ENCODE measurements at places on chromosomes 7 and 10.

DNA sequence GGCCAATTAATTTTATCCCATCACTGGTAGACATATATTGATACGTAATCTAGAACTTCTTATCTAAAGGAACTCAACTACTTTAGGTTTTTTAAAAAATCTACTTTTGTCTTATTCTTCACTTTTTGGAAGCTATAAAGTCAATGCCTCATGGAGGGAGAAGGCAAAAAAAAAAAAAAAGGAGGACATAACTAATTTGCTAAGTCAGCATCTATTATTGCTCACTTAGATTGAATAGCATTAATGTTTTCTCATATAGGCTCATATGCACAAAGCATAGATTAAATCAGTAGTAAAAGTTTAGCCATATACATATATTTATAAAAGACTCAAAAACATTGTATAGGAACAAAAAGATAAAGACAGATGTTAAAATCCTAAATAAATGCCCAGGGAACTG is 179.3 kb upstream of the DGKB start:
- DNase-seq: no peak

DNA sequence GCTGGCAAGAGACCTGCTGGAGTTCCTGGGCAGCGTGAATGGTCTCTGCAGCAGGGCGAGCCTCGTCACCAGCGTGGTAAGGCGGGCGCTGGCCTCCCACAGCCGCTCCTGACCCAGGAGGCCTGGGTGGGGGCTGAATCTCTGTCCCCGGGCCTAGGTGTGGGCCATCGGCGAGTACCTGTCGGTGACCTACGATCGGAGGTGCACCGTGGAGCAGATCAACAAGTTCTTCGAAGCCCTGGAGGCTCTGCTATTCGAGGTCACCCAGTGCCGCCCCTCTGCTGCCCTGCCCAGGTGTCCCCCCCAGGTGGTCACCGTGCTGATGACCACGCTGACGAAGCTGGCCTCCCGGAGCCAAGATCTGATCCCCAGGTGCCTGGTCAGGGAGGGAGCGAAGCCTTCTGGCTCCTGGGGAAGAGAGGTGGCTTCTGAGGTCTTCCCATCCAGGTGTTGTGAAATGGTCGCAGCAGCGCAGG is 15.1 kb downstream of the AP5Z1 start:
- DNase-seq: no peak

DNA sequence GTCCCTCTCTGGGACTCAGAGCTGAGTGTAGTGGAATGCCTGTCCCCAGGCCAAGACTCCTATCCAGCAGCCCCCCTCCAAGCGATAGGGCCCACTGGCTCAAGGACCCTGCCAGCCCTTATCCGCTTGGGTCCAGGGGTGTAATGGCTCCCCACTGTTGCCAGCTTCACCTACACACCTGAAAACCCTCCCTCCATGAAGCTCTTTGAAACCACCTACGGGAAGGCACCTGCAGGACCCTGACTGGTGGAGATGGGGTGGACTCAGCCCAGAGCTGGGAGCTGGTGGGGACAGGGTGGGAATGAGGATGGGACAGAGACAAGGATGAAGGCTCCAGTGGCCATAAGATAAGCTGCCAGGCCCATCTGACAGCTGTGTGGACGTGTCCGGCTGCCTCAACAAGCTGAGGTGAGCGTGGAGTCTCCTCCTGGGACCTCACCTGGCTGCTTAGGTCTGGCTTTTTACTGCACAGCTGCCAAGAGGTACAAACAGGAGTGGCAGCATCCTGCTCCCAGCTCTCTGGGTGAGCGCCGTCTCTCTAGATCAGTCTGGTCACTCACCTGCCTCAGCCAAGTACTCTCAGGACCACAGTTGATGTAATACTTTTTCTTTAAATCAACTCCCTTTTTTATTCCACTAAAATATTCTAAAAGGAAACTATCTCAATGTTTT is 41.9 kb downstream of the DRGX start:
- DNase-seq: no peak

DNA sequence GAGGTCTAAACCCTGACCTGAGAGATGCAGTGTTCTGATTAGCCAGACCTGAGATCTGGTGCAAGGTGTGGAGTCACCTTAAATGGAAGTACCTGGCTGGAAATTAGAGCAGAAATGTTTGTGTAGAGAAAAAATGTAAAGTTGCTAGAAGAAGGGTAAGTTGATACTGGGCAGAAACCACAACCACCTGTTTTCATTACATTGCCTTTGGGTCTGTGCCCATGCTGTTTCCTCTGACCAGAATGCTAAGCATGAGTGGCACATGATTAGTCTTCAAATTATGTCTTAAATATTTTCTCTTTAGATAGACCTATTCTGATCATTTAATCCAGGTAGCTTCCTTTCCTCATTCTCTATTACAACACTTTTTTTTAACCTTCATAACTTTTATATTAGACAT is 69.0 kb downstream of the CASD1 start:
- no peak for DNase-seq

DNA sequence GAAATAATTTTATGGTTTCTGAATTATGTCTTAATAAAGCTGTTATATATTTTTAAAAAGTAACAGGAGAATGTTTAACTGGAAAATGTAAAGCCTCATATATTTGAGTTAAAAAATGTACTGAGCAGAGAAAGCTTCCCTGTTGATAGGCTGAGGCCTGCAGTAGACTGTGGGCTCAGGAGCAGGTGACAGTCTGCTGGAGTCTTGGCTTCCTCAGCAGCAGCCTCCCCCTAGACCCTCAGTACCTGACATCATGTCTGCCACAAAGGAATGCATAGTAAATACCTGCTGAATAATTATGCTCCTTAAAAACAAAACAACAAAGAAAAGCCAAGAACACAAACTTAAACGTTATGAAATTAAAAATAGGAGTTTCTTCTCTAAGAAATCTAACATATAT is 73.9 kb upstream of the NOBOX start:
- no peak for DNase-seq

- no peak for DNase-seq
Observed at GRCh38 chr10:121033366-121033765, 182.2 kb downstream of the WDR11 start.

DNA sequence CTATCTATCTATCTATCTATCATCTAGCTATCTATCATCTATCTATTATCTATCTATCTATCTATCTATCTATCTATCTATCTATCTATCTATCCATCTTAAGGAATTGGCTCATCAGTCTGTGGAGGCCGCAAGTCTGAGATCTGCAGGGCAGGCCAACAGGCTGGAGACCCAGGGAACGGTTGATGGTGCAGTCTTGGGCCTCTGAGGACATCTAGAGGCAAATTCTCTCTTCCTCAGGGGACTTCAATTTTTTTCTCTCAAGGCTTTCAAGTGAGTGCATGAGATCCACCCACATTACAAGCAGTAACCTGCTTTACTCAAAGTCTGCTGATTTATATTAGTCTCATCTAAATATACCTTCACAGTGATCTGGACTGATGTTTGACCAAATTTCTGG is 197.0 kb downstream of the GLRX3 start:
- DNase-seq: no peak

DNA sequence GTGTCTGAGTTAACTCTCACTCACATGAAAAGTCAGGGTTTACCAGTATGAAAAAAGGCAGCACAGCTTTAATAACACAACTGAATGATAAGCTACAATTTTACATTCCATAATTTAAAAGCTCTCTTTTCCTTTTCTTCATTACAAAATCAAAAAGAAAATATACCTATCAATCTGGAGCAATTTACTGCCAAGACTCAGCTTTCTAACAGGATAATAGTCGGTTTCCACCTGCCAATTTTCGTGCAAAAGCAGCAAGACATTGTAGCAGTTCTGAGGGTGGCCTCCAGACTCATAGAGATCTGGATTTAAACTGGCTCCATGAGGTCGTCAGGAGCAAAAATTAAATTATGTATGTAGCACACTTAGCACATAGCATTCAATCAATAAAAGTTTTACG is 191.0 kb downstream of the GLI3 start:
- no peak for DNase-seq

DNA sequence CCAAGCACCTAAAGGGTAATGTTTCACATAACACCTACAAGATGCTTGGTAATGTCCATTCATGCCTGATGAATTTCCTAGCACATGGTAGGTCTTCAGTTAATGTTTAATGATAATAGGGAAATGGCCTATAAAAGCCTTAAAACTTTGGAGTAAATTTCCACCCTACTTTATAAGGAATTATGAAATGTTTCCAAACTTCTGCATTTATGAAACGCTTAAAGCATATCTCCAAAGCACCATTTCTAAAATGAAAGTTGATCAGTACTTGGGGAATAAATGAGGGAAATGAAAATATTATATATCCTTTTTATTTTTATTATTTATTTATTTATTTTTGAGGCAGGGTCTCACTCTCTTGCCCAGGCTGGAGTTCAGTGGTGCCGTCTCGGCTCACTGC is 51.8 kb downstream of the INPP5F start:
- DNase-seq: no peak

DNA sequence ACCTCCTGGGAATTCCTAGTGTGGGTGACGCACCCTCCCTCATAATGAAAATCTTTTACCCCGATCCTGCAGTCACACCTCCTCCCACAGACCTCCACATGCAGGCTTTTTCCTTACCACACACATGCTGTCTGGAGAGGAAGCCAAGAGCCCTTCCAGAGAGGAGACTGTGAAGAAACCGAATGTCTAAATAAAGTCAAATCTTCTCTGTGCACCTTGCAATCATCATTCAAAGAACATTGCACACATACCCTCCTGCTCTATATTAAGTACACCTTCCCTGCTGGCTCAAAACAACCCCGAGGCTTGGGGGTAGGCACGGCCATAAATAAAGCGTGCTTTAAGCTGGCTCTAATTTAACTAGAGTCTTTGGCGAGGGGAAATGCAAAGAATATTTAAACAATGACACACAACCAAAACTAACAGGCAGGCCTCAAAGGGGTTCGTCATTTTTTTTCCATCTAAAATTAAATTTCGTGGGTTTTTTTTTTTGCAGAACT is 34.9 kb downstream of the CALML3 start:
- DNase-seq: no peak

DNA sequence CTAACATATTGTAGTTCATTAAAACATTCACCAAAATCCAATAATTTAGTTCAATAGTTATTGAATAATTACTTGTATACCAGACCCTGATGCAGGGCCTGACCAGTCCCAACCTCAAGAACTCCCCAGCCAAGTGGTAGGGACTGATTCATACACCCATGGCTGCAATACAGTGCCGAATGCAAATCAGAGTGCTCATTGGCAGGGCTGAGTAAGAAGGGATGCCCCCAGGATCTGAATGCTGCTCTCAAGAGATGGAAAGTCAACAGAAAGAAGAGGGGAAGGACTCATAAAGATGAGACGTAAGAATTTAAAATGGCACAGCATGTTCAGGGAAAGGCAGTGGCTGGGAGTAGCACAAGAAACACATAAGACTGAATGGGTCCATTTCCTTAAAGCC is 29.9 kb downstream of the ZNF438 start:
- no peak for DNase-seq

GRCh38 chr7:38396852-38397251 is 123.4 kb upstream of the TARP start:
- DNase-seq: no peak

GRCh38 chr7:16693601-16694318 is 47.8 kb downstream of the BZW2 start:
- DNase-seq: no peak

DNA sequence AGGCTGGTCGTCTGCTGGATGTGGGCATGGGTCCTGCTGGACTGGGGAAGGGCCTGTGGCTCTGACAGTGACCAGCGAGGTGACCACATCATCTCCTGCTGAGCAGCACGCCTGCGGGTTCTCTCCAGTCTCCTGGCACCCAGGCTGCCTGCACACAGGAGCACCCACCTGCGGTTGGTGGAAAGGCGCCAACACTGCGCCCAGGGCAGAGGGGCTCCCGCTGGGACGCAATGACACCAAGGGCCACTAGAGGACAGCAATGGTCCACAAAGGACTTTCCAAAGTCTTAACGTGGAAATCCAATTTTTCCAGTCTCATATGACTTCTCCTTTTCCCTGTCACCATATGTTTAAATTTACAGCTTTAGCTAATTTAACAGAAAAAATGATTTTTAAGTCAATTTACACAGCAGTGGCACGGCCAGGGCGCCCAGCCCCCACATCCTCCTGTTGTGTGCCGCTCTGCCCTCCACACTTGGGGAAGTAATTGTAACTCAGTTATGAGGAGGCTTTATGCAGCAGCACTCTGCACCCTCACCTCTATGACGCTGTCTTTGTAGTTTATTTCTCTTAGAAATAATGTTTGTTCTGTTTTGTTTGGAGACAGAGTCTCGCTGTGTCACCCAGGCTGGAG is 38.1 kb downstream of the CFAP46 start:
- peak; percentile 9 for DNase-seq

- DNase-seq: no peak
Observed at GRCh38 chr10:87605628-87606251, 53.9 kb upstream of the PAPSS2 start.

GRCh38 chr10:126012485-126012884 is 116.1 kb downstream of the FANK1 start:
- no peak for DNase-seq

- peak; percentile 43 for DNase-seq
Observed at GRCh38 chr10:6401558-6402348, 178.3 kb downstream of the PRKCQ start.

GRCh38 chr10:20170661-20171060 is 354.4 kb downstream of the PLXDC2 start:
- DNase-seq: no peak

- no peak for DNase-seq
Observed at GRCh38 chr7:115962340-115962739, 68.2 kb downstream of the TFEC start.

GRCh38 chr10:61655335-61655851 is 7.3 kb upstream of the CABCOCO1 start:
- no peak for DNase-seq

GRCh38 chr7:80859272-80859970 is 59.4 kb downstream of the SEMA3C start:
- no peak for DNase-seq

DNA sequence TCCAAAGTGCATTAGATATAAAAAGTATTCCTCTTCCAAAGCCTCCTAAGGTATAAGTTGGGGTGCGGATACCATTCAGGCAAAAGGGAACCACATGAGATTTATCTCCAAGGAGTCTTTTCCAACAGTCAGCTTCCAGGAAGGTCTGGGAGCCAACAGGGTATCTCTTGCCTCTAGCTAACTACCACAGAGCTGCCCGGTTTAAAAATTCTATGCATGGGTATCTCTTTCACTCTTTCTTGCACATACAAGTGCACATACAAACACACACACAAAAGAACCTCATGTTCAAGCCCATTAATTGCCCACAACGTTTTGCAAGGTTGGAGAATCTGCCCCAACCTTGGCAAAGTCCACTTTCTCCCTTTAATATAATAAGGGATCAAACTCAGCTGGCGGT is 80.7 kb downstream of the CDK6 start:
- no peak for DNase-seq

DNA sequence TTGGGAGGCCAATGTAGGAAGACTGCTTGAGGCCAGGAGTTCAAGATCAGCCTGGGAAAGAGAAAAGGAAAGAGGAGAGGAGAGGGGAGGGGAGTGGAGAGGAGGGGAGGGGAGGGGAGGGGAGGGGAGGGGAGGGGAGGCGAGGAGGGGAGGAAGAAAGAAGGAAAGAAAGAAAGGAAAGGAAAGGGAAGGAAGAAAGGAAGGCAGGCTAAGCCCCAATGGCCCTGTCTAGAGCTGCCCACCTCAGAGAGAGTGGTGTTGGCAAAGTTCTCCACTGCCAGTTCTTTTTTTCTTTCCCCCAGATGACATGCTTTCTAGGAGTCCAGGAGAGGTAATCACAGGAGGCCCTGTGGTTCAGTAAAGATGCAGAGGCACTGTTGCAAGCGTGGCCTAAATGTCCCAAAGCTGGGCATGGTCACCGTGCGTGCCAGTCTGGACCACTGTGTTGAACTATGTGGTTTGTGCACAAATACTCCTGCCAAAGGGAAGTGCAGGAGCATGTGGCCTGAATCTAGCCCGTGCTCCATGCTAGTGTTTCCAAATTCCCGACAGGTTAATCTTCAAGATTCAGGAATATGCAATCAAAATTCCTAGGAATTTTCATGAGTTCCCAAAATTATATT is 39.7 kb downstream of the ODAD2 start:
- DNase-seq: no peak
